ENCODE measurements at places on chromosomes 4 and X.

- DNase-seq: no peak
Observed at GRCh38 chr4:165325732-165326512, 1.5 kb upstream of the MSMO1 start.

DNA sequence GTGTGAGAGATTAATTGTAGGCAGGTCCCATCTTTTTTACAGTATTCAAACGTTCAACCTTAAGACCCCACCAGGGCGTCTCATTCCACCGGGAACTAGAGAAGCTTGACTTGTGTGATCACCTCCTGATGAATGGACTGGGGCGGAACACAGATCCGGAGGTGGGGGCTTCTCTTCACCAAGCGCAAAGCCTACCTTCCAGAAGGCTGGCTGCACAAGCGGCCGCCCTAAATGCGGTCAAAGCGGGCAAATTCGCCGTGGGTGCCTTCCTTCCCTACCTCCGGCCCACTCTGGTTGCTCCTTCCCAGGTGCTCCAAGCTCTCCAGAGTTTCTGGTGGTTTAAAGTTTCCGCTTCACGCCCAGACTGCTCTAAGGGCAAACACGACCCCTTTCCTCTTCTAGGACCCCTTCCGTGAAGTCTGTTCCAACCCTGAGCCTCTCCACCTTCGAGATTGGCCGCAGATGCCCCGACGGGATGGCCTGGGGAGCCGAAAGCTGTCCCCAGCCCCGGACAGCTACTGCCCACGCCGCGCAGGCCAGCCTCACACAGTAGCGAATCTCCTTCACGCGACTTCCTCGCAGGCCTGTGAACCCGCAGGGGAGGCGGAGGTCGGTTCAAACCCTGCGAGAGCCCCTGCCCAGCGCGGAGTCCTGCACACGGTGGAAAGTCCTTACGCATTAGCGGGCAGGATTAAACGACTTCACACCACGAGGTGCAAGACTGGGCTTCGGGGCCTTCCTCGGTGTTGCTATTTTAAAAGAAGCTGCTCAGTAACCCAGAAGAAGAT lies 1.6 kb upstream of the WWC2 start:
- no peak for DNase-seq

DNA sequence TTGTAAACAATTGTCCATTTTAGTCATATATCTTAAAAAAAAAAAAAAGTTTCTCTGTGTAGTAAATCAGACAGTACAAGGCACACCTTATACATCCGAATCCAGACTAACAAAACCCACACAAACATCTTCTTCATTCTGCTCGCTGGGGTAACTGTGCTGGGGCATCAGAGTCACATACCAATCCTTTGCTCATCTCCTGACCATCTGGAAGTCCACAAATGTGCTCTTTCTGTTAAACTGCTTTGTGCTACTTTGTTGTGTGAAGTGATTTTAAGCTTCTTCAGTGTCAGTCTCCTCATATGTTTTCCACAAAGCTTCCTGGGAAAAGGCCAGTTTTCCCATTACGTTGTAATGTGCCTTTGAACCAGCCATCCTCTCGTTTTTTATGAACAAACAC lies 86.2 kb upstream of the CBR4 start:
- DNase-seq: no peak

GRCh38 chrX:8820910-8821527 lies 19.8 kb upstream of the FAM9A start:
- no peak for DNase-seq
